HS-5 (cell line): ENCODE measurements at places on chromosomes 13 and 19.

- DNase-seq = no peak
These were observed 49.0 kb downstream of the SIPA1L3 start for GRCh38 chr19:37955986-37956385.

DNA sequence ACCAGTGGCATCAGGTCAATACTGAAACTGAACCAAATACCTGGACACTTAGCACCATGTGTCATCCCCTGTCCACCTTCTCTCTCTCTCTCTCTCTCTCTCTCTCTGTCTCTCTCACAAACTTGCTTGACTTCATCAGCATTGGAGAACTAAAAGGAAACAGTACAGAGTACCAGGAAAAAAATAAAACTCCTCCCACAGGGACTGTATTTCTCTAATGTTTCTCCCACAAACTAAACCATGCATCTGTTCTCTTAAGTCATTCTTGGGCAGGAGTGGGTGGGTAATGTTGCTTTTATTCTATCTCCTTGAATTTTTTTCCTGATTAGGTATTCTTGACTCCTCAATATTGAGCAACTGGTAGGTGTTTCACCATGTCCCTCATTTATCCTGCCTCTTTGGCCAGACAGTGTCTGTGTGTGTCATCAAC is 112.9 kb upstream of the CACNA1A start:
- DNase-seq = no peak

DNA sequence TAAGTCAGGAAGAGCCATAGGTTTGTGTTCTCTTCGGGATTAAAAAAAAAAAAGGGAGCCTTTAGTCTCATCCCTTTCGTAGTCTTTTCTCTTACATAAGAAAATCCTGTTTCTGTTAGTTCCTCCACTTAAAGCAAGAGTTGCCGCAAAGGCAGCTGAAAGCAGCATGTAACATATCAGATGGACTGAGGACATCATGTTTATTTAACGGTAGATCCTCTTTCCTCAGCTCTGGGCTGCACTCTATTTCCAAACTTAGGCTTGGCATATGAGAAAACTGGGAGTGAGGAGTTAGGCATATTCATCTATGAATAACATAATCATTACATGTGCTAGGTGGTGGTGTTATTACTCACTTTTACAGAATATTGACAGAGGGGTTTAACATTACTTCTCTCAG is 391.2 kb downstream of the KLF12 start:
- DNase-seq = no peak

GRCh38 chr19:56917998-56918397 is 77.5 kb upstream of the PEG3 start:
- no peak for DNase-seq

DNA sequence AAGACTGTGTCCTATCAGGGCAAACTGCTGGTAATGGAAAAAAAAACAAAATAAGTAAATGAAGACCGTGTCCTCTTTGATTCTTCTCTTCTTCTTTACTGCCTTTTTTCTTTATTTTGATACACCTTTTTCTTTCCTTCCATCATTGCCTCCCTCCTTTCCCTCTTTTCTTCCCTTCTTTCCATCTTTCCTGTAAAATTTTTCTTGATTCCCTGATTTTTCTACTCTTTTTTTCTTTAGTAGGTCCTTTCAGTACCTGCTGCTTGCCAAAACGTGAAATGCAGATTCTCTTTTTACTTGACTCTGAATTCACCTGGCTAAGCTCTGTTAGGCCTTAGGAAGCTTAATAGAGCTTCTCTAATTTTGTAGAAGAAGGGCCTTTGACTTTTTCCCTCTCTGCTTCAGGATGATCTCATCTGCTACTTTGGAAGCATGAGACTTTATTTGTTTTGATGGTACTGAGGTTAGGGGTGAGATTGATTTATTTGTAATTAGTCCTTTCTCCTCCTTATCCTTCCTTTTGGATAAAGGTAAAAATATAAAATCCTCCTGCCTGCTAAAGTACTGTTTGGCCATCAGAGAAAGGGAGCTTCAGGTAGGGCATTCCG is 19.2 kb downstream of the LSM14A start:
- no peak for DNase-seq

GRCh38 chr13:43389573-43389972 is 366.2 kb downstream of the DNAJC15 start:
- DNase-seq = no peak

GRCh38 chr13:28613562-28613961 is 45.4 kb upstream of the POMP start:
- DNase-seq = no peak
